ENCODE measurements at places on chromosomes 16 and 17.

- DNase-seq = no peak
Observed at GRCh38 chr16:22743401-22743800, 70.6 kb upstream of the HS3ST2 start.

GRCh38 chr16:58462997-58463941 lies 36.7 kb upstream of the NDRG4 start:
- DNase-seq = no peak

DNA sequence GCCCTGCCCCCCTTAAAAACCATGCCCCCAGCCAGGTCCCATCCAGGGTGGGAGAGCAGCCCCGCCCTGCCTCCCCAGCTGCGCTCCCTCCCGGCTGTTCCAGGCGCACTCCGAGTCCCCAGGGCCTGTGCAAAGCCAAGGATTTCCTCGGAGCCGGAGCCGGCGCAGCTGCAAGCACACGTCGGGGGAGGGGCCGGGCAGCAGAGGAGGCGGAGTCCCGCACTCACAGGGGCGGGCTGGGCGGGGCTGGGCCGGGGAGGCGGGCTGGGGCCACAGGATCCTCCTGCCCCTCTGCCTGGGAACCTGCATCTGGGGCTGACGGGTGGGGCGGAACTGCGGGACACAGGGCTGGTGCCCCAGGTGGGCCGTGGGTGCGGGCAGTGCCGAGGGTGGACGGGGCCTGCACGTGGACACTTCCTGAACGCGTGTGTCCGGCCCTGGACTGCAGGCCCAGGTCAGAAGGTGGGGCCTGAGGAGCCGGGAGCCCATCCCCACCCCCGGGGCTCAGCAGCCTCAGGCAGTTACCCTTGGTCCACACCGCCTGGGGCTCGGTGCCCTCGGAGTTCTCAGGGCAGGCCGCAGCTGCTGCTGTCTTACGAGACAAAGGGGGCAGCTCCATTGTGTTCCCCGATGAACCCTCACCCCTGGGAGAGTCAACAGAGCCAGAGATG lies 24.0 kb upstream of the SSTR5 start:
- no peak for DNase-seq

DNA sequence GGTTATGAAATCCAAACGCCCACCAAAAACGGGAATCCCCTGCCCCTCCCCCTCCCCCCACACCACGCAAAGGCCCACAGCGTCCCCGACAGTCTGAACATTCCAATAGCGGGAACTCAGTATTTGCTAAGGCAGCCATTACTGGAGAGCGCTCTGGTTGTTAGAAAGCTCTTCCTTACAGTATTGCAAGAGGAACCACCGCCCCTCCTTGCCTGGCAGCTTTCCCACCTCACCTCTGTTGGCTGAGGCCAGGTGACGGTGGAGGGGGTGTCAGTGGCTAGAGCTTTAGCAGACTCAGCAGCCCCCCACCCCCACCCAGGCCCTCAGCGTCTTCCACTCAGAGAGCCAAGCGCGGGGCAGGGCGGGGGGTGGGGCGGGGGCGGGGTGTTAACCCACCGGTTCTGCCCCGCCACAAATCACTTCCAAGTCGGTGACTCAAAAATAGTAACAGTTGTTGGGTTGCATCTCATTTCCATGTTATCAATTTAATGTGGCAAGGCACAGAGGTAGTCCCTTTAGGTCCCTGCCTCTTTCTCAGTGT lies 2.2 kb upstream of the PLEKHH3 start:
- peak; percentile 46 for DNase-seq

GRCh38 chr17:73582359-73582758 lies 61.9 kb downstream of the SDK2 start:
- DNase-seq = no peak

DNA sequence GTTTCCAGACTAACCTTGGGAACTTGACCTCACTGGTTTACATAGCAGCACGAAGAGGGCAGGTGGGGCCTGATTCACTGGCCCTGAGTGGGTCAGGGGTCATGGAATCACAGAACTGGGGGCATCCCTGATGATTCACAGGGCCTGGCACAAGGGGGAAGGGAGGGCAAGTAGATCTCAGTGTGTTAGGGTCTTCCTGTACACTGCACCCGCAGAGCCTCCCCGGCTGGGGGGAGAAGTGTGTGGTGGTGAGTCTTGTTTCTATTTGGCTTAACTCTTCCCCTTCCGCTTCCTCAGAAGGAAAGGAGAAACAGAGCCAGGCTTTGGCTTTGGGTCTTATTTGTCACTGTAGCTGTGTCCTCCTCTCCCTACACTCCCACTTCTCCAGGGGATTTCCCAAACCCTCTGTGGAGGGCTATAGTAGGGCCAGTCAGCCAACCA lies 3.7 kb downstream of the STARD3 start:
- no peak for DNase-seq

GRCh38 chr16:19135201-19135842 lies 21.6 kb downstream of the ITPRIPL2 start:
- no peak for DNase-seq

- DNase-seq = no peak
Observed at GRCh38 chr17:75271955-75272847, 1.2 kb upstream of the MIF4GD start.

GRCh38 chr16:17129971-17130370 lies 340.8 kb downstream of the XYLT1 start:
- DNase-seq = no peak

- peak; percentile 25 for DNase-seq
Observed at GRCh38 chr16:55944377-55944802, 69.2 kb upstream of the CES5A start.

- no peak for DNase-seq
Observed at GRCh38 chr17:77649717-77650211, 308.7 kb upstream of the TNRC6C start.

GRCh38 chr17:58094118-58094517 lies 10.9 kb downstream of the DYNLL2 start:
- no peak for DNase-seq

- DNase-seq = no peak
Observed at GRCh38 chr16:73189136-73189535, 141.2 kb upstream of the ZFHX3 start.

DNA sequence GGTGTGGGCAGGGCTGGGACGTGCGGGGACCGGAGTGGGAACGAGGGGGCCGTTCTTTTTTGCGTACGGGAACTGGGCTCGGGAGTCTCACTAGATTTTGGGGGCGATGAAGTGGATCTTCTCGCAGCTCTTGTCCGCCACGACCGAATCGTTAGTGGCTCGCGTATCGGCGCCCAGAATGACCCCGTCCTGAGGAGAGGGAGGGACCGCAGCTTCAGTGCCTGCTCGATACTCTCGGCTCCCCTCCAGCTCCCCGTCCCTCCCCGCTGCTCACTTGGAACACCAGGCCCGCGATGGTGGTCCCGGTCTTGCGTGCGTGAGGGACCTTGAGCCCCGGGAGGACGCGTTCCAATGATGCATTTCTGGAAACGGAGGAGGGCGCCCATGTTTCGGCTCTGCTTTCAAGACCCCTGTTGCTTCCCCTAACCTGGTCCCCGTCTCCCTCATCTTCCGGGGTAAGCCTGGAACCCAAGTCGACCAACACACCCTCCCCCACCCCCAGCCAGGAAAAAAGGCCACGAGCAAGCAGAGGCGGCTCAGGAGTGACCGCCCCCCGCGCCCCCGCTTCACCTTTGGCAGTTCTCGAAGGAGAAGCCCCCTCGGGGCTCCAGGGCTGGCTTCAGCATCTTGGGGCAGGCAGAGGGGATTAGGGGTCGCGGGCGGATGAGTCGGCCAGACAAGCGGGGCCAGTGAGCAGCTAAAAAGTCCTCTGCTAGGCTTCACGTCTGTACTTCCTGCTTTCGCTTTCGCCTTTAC lies at the start of gene PSMB10:
PSMB10 (minus strand) TSS at position 727 of the 756 bp plus-strand sequence; CDS start at position 626, 101 bp downstream.
- DNase-seq = no peak

- no peak for DNase-seq
Observed at GRCh38 chr17:67639979-67640378, 77.8 kb upstream of the NOL11 start.

All from central memory CD4-positive, alpha-beta T cell (primary cell).